ENCODE measurements at places on chromosomes 13 and 19.

- DNase-seq, result no peak
Observed at GRCh38 chr19:17686592-17687024, 1.5 kb downstream of the UNC13A start.

GRCh38 chr19:17107546-17108452 is 32.2 kb downstream of the MYO9B start:
- DNase-seq, result no peak

- no peak for DNase-seq
Observed at GRCh38 chr13:50463719-50464118, 379.8 kb downstream of the DLEU7 start.

GRCh38 chr13:77871596-77871995 is 47.0 kb downstream of the EDNRB start:
- no peak for DNase-seq

DNA sequence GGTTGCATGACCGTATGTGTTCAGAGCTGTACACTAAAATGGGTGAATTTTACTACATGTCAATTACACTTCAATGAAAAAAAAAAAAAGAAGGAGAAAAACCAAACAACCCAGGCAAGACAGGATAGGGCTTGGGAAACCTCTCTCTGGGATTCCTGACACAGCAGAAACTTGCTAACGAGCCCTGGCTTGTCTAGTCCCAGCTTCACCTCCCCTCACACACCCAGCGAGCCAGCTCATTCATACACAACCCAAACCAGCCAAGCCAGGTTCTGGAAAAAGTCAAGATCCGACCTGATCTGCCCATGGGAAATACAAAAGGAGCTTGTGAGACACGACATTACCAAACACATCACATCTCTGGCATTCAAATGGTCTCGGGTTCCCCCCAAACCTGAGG is 3.7 kb upstream of the TECR start:
- DNase-seq, result no peak

DNA sequence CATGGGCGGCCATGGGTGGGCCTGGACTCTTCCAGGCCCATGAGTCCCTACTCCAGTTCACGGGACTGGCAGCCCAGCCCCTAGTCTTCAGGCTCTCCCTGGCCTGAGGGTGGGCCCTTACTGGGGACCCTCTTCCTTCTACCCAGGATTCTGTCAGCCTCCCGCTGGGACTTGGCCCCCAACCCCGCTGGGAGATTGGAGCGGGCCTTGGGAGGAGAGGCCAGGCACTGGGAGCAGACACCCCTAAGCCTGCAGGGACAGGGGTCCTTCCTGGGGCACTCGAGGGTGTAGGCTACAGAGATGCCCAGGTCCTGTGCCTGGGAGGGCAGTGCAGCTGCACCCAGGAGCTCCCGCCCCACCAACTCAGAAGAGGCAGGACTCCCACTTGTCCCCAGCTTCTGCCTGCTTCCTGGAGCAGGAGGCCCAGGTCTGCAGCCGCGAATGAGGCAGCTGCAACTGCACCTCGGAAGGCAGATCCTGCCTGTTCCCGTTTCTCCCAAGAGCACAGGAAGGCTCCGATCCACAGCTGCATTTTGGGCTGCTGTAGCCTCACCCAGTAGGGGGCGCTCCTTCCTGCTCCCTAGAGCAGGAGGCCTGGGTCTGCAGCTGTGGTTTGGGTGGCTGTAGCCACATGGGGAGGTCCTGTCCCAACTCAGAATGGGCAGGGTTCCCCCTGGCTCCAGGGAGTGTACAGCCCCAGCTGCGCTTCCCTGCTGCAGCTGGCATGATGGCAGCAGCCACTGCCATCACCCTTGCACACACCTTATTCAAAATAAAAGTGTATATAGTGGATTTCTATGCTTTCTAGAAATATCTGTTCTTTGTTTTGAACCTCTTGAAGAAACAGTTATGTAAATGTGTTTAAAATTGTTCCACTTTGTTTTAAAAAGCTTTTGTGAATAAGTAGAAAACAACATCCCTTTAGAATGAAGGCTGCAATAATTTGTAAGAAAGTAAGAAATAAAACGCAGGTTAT is 46.8 kb downstream of the TEX26 start:
- no peak for DNase-seq

DNA sequence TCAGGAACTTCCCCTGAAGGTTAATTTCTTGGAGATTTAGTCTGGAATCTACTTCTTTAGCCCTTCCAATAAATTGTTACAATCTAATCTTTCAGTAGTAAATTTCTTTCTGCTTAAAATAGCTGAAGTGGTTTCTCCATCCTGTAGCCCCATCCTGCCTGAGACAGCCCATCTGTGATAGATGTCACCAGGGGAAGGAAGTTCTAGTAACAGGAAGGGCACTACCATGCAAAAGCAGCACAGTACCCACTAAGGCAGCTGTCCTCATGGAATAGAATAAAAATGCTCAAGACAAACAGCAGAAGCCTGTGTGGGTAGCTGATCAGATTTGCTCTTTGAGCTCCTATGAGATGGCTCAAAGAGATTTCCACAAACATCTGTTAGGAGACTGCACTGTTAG is 1036.5 kb downstream of the SLITRK5 start:
- DNase-seq, result no peak

DNA sequence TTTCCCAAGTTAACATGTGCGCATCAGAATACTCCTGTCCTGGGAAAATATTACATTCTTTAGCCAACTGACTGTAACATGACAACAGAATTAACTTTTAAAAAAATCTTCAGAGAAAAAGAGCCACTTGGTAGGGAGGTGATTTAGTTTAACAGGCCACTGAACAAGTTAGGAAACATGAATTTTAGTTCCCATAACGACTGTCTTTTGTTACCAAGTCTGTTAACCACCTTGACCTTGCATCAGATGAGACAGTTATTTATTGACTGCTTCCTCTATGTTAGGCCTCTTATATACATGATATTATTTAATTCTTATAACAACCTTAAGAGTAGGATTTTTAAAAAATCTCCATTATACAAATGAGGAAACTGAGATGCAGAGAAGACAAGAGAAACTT is 268.6 kb downstream of the NDFIP2 start:
- no peak for DNase-seq

- no peak for DNase-seq
Observed at GRCh38 chr13:42567906-42568305, 6.0 kb upstream of the TNFSF11 start.

DNA sequence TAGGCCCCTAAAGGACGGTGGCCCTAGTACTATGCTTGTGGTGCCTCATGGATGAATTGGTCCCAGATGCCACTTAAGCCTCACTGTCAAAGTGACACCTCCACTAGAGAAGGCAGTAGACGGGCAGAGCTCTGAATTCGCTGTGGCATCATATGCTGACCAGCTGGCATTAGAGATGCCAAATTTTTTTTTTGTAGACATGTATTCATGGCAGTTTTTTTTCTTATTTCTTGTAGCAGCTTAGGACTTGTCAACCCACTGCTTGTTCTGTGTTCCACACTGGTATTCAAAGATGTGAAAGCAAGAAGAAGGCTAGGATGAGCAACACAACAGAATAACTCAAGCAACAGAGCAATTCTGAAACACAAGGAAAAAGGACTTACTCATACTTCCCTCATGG is 212.5 kb downstream of the DLEU7 start:
- no peak for DNase-seq

- DNase-seq, result no peak
Observed at GRCh38 chr19:7145494-7145893, 76.0 kb downstream of the ZNF557 start.

GRCh38 chr19:53657330-53657729 is 25.5 kb downstream of the DPRX start:
- DNase-seq, result no peak

GRCh38 chr13:93425411-93425810 is 198.8 kb downstream of the GPC6 start:
- no peak for DNase-seq

GRCh38 chr13:85386424-85386823 is 412.8 kb downstream of the SLITRK6 start:
- DNase-seq, result no peak

DNA sequence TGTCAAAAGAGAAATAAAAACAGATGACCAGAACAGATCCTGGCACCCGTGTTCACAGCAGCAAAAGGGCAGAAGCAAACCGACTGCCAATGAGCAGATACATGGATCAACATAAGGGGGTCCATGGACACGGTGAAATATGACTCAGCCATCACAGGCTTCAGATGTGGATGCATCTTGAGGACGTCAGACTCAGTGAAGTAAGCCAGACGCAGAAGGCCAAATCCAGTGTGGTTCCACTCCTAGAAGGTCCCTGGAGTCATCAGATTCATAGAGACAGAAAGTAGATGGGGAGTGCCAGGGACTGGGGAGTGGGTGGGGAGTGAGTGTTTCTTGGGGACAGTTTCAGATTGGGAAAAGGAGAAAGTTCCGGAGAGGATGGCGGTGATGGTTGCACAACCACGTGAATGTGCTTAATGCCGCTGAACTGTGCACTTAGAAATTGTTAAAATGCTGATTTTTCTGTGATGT is 28.8 kb upstream of the SEMA6B start:
- no peak for DNase-seq

DNA sequence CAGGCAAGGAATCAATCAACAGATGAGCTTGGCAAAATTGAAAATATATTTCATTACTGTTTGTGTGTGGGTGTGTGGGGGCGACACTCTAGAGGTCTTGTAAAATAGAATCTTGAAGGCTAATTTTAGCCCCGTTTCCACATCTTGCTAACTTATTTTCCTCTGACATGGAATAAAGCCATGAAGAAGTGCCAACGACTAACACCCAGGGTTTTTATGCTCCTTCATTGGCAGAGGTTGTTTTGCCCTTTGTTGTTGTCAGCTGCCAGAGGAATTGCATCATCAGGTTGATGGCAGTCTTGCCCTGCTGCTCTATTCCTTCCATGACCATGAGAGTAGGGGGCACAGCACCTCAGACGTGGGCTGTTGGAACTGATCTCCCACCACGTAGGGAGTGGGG is 30.6 kb upstream of the FAM216B start:
- DNase-seq, result no peak
